Dermis blood vessel endothelial cell (primary cell): ENCODE measurements at places on chromosomes 12 and 14. TPM values are rescaled to one million over a fixed set of nuclear protein-coding genes. Genes with fewer than 3 reads are reported as not detected.

- DNase-seq = no peak
These were observed 24.4 kb upstream of the PTPRQ start for GRCh38 chr12:80419644-80420043.

- DNase-seq = no peak
These were observed 113.3 kb downstream of the BCL11B start for GRCh38 chr14:99158646-99159165.

DNA sequence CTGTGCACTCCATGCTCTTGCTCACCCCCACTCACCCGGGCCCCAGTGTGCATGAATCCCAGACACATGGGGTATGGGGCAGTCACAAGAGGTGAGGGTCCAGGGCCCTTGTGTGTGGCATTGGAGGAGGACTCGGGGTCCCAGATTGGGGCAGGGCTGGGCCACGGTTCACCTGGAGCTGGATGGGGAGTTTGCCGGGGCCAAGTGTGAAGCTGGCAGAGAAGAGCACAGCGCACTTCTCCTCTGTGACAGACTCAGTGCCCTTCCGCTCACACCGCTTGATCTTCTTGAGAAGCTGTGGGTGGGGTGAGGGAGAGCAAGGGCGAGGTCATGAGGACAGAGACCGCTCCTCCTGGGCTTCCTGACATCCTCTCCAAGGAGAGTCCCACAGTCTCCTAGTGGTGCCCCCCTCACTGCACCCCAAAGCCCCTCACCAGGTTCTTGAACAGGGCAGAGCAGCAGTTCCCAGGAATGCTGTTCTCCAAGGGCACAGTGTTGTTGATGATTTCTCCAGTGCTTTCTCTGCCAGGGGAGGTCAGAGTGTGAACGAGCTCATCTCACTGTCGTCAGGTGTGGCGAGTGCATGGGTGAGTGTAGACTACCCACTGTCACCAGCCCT lies 6.8 kb downstream of the STAT6 start:
- DNase-seq = no peak

GRCh38 chr12:3135522-3136461 lies 58.6 kb downstream of the TSPAN9 start:
- DNase-seq = peak; percentile 91

CMA1 gene
- total RNA-seq = not detected in 2 replicates

- no peak for DNase-seq
These were observed 56.7 kb downstream of the BEGAIN start for GRCh38 chr14:100530270-100531072.
